MCF 10A (cell line): ENCODE measurements at places on chromosomes 5 and 9.

DNA sequence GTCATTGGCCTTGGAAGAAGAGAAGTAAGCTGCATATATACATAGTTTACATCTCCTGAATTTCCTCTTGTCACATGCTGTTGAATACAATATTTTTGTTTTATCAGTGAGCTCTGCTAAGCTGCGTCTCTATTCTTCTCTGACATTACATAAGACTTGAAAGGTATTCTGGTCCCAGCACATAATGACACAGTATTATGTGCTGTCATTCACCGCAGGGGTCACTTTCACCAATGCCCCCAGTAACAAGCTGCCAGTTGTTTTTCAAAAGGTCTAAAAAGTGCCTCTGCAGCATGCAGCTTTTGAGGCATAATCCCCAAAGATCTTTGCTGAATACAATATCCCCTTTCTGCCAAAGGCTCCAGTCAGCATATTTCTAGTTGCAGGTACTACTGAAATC lies 349.0 kb upstream of the FAM174A start:
- H3K4me3 ChIP-seq = no peak overlapping the region
- H3K27me3 ChIP-seq = peaks cover 2% of the 10 kb centered on the region
- no peaks in the 10 kb centered on the region for H3K36me3 ChIP-seq
- no peak overlapping the region for H3K27ac ChIP-seq
- no peak for DNase-seq
- peaks cover 5% of the 10 kb centered on the region for H3K4me1 ChIP-seq

- DNase-seq = peak; percentile 90
- no peak overlapping the region for H3K4me3 ChIP-seq
- no peaks in the 10 kb centered on the region for H3K27me3 ChIP-seq
- peak overlapping the region; percentile 90 for H3K27ac ChIP-seq
Observed at GRCh38 chr5:149445739-149446369, 66.8 kb upstream of the IL17B start.

DNA sequence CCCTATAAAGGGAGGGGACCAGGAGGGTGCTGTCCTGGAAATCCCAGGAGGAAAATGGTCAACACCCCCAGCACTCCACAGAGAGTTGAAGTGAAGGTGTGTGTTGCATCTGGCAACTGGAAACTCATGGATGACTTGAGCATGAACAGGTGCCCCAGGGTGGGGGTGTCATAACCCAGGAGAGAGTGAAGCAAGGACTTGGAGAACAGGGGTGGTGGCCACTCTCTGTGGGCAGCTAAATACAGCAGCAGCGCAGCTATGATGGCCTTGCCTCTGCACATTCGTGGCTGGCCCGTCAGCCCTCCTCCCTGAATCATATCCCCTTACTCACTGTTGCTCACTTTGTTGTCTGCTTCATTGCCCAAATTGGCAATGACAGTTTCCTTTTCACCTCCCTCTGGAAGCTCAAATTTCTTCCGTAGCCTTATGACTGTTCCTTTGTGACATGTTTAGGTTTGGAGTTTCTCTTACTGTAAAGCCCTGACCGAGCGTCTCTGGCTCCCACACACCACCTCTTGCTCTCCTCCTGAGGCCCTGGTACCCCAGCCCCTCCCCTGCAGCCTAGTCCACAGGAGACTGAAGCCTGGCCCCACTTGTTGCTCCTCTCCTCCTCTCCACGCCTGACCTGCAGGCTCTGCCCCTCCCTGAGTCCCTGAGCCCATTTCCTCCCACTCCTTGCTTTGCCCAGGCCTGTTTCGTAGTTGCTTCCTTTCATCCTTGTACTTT lies 185.8 kb downstream of the CD180 start:
- H3K27ac ChIP-seq = peak overlapping the region; percentile 92
- peak; percentile 90 for DNase-seq
- peaks cover 80% of the 10 kb centered on the region for H3K4me1 ChIP-seq
- peak overlapping the region; percentile 65 for H3K4me3 ChIP-seq

DNA sequence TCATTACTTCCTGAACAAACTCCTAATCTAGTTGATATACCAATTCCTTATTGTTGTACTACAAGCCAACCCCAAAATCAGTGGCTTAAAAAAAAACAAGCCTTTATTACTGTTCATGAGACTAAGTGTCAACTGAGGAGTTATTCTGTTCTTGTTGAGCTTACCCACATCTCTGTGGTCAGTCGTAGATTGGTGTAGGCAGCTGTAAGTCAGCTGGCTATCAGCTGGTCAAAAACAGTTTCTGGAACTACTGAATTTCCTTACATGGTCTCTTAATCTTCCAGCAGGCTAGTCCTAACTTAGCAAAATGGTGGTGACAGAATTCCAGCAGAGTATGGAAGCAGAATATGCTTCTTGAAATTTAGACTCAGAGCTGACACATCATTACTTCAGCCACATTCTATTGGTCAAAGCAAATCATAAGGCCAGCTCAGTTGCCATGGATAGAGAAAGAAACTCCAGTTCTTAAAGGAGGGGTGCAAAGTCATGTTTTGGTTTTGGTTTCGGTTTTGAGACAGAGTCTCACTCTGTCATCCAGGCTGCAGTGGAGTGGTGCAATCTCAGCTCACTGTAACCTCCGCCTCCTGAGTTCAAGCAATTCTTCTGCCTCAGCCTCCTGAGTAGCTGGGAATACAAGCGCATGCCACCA lies 386.1 kb upstream of the MPDZ start:
- H3K27ac ChIP-seq = no peak overlapping the region
- H3K4me3 ChIP-seq = no peak overlapping the region
- H3K4me1 ChIP-seq = peaks cover 7% of the 10 kb centered on the region
- H3K36me3 ChIP-seq = peaks cover 5% of the 10 kb centered on the region

- no peak for DNase-seq
- no peak overlapping the region for H3K4me3 ChIP-seq
- no peak overlapping the region for H3K27ac ChIP-seq
- H3K27me3 ChIP-seq = no peaks in the 10 kb centered on the region
- H3K4me1 ChIP-seq = peaks cover 8% of the 10 kb centered on the region
- no peaks in the 10 kb centered on the region for H3K36me3 ChIP-seq
Observed at GRCh38 chr5:139763930-139764791, 31.4 kb upstream of the PSD2 start.

DNA sequence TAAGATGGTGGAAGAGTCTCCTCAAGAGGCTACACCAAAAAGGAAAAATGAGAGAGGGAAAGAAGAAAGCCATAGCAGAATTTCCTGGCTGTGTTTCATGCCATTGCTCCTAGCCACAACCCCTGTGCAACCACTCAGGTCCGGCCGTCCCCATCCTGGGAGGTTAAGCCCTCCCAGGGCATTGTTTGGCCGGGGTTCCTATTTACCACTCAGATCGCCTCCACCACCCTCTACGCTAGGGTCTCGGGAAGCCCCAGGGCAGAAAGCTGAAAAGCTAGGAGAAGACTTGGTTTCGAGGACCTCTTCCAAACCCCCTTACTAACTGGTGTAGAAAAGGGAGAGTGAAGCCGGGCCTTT lies 715 bp downstream of the RC3H2 start:
- peak overlapping the region; percentile 92 for H3K27ac ChIP-seq
- peak overlapping the region; percentile 89 for H3K4me3 ChIP-seq
- H3K27me3 ChIP-seq = no peaks in the 10 kb centered on the region

- no peaks in the 10 kb centered on the region for H3K36me3 ChIP-seq
- H3K4me1 ChIP-seq = no peaks in the 10 kb centered on the region
- H3K4me3 ChIP-seq = no peak overlapping the region
- no peaks in the 10 kb centered on the region for H3K27me3 ChIP-seq
Observed at GRCh38 chr5:8851101-8851500, 694.8 kb downstream of the SEMA5A start.

DNA sequence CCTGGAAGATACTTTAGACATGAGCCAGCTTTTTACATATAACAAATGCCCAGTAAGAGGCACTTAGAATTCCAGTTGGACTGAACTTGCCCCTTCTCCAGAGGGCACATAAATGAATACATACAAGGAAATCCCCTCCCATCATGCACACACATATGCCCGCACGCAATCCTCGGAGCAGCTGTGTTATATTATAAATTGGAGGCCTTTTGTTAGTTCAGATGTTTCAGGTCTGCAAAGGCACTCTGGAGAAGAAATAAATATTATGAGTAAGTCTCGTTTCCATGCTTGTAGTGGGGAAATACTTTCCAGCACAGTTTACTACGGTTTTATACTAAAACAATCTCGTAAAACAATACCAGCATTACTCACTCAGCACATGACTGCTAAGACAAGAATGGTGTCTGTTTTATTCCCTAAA lies 17.6 kb upstream of the MUSK start:
- H3K27me3 ChIP-seq = no peaks in the 10 kb centered on the region
- H3K4me1 ChIP-seq = peaks cover 6% of the 10 kb centered on the region
- H3K36me3 ChIP-seq = peaks cover 6% of the 10 kb centered on the region
- peak; percentile 58 for DNase-seq
- peak overlapping the region; percentile 79 for H3K27ac ChIP-seq
- H3K4me3 ChIP-seq = no peak overlapping the region

DNA sequence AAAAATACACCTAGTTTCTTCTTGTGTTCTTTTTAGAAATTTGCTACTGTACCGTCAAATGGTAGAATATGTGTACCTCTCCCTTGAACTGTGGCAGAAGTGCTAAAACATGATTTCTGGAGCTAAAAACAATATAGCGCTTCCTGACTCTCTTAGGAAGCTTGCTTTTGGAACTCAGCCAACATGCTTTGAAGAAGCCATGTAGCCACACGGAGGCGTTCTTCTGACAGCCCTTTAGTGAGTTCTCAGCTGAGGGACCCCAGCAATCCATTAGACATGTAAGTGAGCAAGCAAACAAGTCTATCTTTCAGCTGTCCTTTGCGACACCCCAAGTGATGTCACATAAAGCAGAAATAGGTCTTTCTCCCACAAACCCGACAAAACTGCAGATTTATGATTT lies 917.0 kb downstream of the CDH9 start:
- no peak overlapping the region for H3K4me3 ChIP-seq
- DNase-seq = peak; percentile 24
- no peaks in the 10 kb centered on the region for H3K36me3 ChIP-seq
- no peaks in the 10 kb centered on the region for H3K27me3 ChIP-seq
- H3K27ac ChIP-seq = no peak overlapping the region

DNA sequence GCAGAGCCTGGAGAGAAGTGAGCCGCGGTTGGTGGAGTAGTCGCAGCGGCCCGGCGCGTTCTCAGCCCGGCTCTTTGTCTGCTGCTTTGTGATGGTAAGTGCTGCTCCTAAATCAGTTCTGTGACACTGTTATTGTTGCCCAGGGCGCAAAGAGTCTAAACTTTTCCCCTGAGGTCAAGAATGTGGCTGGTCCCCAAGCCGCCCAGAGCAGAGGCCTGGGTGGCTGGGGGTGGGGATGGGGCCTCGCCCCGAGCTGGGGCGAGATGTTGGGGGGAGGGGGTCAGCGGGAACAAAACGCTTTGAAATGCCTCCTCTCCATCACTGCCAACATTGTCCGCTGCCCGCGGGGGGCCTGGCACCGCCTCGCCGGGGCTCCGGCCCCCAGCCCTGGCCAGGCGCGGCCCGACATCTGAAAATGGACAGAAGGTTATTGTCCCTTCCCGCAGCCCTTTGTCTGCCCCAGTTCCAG lies 11.7 kb upstream of the CERCAM start:
- H3K4me1 ChIP-seq = no peaks in the 10 kb centered on the region
- DNase-seq = no peak
- peaks cover 7% of the 10 kb centered on the region for H3K27me3 ChIP-seq
- H3K4me3 ChIP-seq = no peak overlapping the region
- H3K27ac ChIP-seq = no peak overlapping the region

- no peaks in the 10 kb centered on the region for H3K27me3 ChIP-seq
- DNase-seq = peak; percentile 58
- no peaks in the 10 kb centered on the region for H3K36me3 ChIP-seq
- no peak overlapping the region for H3K4me3 ChIP-seq
Observed at GRCh38 chr5:128927644-128928043, 37.6 kb upstream of the SLC27A6 start.

DNA sequence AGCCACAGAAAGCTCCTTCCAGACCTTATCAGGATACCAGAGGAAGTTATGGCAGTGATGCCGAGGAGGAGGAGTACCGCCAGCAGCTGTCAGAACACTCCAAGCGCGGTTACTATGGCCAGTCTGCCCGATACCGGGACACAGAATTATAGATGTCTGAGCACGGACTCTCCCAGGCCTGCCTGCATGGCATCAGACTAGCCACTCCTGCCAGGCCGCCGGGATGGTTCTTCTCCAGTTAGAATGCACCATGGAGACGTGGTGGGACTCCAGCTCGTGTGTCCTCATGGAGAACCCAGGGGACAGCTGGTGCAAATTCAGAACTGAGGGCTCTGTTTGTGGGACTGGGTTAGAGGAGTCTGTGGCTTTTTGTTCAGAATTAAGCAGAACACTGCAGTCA lies 70.8 kb upstream of the ENTREP1 start:
- H3K27me3 ChIP-seq = no peaks in the 10 kb centered on the region
- peaks cover 12% of the 10 kb centered on the region for H3K4me1 ChIP-seq
- no peak overlapping the region for H3K4me3 ChIP-seq

DNA sequence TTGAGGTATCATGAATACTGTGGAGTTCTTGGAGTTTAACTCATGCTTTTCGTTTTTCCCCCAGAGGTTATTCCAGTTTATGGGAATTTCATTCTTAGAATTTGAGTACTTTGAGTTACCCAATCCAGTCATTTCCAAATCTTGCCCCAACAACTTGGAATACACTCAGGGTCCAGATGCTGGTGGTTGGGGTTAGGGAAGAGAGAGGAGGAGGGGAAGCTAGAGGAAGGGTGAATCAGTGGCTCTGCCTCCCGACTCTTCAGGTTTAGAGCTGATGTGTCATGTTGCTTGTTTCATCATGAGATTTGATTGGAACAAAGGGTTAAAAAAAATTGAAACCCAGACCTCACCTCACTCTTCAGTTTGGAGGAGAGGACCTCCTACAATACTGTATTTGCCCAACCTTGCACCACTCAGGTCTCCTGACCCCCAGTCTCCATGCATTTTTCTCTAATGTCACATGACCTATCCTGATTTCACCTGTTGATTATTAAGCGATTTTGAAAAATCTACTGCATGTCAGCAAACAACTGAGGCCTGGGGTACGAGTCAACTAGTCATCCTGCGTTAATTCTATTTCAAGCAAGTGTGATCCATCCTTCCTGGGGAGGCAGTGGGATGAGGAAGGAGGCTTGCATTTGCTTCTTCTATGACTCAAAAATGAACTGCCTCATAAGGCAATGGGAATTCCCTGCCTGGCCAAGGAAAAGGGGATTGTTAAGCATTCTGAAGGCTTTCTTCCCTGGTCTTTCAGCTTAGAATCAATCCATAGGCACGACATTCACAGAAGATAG lies 6.2 kb upstream of the SLC1A3 start:
- DNase-seq = peak; percentile 61
- no peaks in the 10 kb centered on the region for H3K27me3 ChIP-seq
- no peak overlapping the region for H3K4me3 ChIP-seq
- H3K27ac ChIP-seq = no peak overlapping the region
- no peaks in the 10 kb centered on the region for H3K4me1 ChIP-seq
- H3K36me3 ChIP-seq = no peaks in the 10 kb centered on the region

GRCh38 chr9:14346231-14346791 lies 32.4 kb upstream of the NFIB start:
- no peaks in the 10 kb centered on the region for H3K36me3 ChIP-seq
- no peak overlapping the region for H3K4me3 ChIP-seq
- no peak for DNase-seq
- H3K27me3 ChIP-seq = no peaks in the 10 kb centered on the region
- no peak overlapping the region for H3K27ac ChIP-seq

DNA sequence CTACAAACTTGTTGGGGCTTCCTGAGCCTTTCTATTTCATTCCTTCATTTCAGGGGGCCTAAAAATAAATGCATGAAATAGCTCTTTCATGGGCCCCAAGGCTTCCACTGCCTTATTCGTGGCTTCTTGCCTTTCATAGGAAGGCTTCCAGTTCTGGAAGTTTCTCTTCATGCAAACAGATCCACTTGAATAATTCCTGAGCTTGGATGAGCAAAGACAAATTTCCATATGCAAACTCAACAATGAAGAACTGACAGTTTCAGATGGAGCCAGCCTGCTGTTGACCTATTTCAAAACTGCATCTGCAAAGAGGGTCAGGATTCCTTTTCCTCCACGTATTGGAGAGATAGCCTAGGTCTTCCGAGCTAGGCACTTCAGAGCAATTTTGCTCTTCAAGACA lies 142.1 kb downstream of the MLLT3 start:
- no peaks in the 10 kb centered on the region for H3K4me1 ChIP-seq
- H3K36me3 ChIP-seq = no peaks in the 10 kb centered on the region
- no peak for DNase-seq
- peaks cover 38% of the 10 kb centered on the region for H3K27me3 ChIP-seq
- H3K27ac ChIP-seq = no peak overlapping the region
